ENCODE measurements at places on chromosomes 5 and 9. TPM values are rescaled to one million over a fixed set of nuclear protein-coding genes. Genes with fewer than 3 reads are reported as not detected.
A peak's percentile ranks its signal among the peaks of the same experiment; 100 is the strongest.

GRCh38 chr5:132280371-132281240, 13.6 kb upstream of the SLC22A4 start:
- DNase-seq = no peak

DNA sequence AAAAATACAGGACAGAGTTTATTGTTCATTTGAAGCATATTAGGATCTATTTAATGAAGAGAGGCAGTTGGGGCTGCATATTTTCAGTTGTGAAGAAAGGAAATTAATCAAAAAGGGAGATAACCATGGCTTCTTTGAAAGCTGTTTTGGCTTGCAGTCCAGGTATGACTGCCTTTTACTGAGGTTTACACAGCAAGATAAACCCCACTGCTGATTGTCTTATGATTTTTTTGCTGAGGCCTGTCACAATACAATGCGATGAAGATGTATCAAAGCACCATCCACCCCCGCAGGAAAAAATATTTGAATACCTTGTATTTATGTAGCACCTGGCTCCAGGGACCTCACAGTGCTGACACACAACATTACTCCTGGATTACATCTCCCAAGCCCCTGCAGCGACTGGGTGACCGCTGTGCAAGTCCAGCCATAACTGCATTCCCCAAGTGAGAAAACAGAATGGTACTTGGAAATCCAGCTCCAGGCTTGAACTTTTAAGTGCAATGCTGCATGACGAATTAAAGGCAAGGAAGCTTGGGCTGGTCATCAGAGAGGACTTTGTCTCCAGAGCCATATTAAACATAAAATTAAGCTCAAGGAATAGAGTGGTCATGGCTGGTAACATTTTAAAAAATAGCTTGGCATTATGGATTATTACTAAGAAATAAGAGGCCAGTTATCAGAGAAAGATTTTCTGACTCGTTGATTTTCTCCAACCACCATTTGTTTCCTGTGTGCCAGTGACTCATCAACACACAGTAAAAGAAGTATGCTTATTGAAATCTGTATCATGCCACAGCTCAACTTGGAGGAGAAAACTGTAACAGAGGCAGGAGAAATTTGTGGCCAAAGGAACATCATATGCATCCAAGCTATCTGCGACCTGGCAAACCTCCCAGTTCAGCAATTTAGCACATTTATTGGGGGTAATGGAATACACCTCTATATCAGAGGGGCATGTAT, 374.2 kb downstream of the MAN2A1 start:
- no peak for DNase-seq

GRCh38 chr5:34608859-34609648, 47.1 kb upstream of the RAI14 start:
- peak; percentile 67 for DNase-seq

DNA sequence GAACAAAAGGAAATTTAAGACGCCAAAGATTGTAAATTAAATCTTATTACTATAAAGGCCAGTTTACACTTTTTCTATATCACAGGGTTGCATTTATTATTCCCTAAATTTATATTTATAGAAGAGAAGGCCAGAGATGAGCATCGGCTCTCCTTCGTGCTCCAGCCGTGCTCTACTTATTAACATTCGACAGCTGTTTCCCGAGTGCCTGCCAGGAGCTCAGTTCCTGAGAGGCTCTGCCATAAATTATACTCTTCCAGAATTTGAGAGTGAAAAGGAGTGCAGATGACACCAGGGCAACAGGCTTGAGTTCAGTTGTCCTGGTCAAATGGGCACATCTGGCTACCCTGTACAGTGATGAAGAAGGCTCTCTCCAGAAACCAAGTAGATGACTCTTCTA, 70.1 kb downstream of the PCSK5 start:
- DNase-seq = no peak

DNA sequence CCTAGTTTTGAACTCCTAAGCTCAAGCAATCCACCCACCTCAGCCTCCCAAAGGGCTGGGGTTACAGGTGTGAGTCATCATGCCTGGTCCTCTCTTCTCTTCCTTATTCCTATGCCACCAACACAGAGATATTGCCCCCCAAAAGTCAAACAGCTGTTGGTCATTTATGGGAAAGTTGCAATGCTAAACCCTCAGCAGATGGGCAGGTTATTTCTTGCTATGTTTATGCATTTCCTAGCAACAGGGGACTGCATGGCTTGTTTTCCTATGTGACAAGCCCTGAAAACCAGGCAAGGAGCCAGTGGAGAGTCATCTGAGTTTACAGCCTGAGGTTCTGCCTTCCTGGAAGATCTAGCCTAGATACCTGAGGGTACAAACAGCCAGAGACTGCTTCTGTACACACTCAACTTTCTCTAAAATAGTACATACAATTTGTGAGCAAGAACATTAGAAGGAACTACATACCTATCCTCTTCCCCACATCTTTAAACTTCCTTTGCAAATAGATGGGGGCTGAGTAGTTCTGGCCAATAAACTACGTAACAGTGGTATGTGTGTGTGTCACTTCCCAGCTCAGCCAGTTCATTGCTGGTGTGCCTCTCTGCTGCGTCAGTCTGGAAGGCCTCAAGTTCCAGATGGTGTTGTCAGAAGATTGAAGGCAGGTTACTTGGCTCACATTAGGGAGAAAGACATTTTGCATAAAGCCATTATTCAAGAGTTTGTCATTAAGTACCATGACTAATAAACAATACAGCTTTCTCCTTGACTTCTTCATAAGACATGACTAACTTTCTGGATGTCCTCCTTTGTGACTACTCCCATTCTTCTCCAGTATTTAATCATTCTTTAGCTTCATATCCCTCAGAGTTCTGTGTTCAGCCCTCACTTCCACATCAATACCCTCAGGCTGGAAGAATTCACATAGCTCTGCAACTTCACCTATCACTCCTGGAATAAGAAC, 65.3 kb downstream of the CSNK1A1 start:
- peak; percentile 92 for DNase-seq

DNA sequence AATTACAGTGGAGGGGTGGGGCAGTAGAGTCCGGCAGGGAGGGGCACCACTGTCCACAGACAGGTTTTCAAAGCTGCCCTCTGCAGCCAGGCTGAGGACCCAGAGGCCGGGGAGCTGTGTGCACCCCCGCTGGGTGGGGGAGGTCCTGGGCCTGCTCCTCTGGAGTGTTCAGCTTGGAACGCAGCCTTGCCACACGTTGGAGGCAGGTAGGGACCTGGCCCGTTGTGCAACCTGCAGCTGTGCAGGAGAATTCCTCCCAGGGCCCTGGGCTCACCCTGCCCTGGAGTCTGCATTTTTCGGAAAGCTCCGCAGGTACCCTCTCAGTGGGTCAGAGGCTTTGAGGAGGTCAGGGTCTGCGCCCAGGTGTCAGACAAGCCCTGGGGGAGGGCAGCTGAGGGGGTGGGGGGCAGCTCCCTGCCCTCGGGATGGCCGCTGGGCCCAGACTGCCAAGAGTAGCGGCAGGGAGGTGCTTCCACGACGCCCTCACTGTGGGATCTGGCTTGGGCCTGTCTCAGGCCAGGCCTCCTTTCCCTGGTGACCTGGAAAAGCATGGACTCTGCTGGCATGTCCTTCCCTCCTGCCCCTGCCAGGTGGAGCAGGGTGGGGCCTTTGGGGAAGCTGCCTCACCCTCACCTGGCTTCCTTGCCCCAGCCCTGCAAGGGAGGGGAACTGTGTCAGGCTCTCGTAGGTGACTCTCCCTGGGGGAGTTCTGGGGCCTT, 29.5 kb downstream of the RXRA start:
- DNase-seq = no peak

GRCh38 chr5:152527358-152528052, 122.4 kb upstream of the NMUR2 start:
- DNase-seq = no peak

GRCh38 chr5:52896534-52897237, 92.5 kb upstream of the ITGA2 start:
- no peak for DNase-seq

- DNase-seq = peak; percentile 52
Observed at GRCh38 chr9:2621722-2622460, at the start of gene VLDLR. TSS of gene VLDLR (plus strand) at chr9:2621787. CDS start at chr9:2622190, 403 bp downstream.

The SV2C gene
- not detected for total RNA-seq

DNA sequence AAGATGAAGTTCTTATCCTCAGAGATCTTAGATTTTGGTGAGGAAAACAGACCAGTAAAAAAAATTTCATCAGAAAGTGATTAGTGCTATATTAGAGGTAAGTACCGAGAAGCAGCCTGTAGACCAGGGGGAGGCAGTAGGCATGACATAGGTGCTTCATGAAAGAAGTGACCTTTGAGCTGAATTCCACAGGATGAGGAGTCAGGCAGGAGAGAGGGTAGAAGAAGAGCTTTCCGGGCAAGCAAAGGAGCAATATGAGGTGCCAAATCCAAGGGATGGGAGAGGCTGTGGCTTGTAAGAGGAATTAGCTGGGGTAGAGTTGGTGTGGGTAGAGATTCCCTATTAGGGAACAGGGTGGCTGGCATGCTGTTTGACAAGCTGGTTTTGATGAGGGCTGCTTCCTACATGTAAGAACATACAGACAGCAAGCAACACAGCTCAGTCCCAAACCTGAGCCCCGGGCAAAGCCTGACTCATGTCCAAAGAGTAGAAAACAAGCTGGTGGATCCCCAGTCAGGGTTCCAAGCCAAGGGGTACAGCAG, 48.4 kb upstream of the PWWP2A start:
- no peak for DNase-seq

The DMXL1 gene
- 7.4 TPM for total RNA-seq

The FOXD4L4 gene
- not detected for total RNA-seq

DNA sequence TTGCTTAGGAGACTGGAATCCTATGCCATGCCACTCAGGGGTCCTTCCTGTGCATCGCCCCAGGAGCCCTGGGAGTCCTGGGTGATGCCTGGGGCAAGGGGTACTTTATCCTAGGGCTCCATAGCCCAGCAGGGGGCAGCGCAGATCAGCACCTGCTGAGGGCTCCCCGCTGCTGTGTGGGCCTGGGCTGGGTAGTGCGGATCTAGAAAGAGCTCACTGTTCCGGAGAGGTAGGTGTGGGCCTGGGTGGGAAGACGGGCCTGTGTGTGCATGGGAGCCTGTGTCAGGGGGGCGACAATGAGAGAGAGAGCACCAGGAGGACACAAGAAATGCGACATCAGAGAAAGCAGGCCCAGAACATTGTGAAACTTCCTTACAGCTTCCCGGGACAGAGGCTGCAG, 11.4 kb upstream of the DAB2IP start:
- DNase-seq = no peak

DNA sequence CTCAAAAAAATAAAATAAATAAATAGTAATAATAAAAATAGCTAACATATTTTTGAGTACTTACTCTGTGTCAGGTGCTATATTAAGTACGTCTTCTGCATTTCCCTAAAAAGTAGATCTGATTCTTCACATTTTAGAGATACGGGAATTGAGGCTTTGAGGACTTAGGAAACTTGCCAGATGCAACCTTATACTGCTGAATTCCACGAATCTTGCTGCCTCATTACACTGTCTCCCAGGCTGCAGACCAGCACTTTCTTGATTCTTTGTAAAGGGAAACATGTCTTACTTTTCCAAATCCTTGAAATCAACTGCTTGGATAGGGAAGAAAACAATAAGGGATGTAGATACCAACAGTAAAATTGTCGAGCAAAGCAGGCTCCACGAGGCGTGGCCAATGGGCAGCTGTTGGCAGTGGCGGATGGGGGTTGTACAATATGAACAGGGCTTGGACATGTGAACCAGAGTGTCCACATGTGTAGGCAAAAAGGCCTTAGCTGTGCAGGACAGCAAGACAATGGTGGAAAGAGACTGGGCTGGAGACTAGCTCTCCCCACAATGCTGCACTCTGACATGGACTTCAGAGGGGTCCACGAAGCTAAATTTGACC, 124.3 kb upstream of the RAI14 start:
- no peak for DNase-seq

GRCh38 chr5:149793256-149793550, 63.1 kb downstream of the PPARGC1B start:
- DNase-seq = no peak

DNA sequence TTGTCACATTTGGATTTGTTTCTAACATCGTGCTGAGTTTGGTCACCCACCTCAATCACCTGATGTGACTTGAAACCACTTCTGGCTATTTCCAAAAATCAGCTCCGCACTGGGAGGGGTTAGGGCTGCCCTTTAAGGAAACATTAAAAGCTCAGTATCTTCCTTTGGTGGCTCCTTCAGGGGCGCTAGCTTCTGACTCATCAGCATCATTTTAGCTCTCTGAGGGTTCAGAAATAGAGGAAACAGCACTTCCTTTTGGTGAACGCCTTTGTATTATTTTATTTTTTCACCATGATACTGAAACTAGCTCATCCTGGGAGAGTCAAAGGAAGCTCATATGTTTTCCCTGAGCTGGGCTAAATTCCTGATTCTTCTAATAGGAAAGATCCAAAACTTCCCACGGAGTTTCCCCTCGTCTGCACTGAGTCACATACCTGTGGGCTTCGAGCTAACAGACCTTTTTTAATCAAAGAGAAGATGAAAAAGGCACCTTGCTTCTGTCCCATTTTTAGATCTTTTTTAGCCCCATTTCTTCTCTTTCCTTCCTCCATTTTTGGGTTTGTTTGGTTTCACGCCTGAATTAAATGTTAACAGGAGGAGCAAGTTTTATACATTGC, 48.2 kb downstream of the ROPN1L start:
- no peak for DNase-seq

DNA sequence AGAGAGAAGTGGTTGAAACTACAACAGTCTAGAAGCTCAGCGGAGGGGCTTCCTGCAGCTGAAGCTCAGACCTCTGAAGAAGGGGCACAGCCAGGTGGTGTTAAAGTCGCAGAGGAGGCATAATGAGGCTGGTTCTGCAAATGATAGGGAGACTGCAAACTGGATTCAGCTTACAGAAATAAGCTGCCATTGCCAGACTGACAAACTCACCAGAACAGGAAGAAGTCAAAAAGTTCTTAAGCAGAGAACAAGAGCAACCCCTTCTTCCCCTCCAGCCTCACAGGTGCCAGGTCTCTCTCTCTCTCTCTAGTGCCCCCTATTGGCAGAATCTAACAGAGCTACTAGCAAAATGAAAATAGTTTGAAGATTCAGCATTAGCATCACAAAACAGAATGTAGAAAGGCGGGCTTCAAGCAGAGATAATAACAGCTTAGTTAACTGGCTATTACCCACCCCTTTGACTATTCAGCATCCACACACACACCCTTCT, 76.7 kb downstream of the GRAMD2B start:
- DNase-seq = no peak

DNA sequence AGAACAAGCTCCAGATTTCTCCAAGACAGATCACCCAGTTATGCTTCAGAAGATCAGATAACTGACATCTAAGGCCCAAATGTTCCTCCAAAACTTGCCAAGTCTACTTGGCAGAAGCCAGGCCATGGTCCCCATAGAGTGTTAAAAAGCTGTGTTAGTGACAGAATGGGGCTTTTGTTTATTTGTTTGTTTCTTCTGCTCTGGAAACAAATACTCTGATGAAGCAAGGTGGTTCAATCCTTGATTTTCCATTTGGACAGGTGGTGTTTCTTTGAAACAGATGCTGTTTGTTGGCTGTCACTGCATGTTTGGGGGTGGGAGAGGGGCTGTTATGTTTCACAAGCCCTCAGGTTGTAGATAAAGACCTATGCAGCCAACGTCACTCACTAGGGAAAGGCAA, 264.0 kb downstream of the FAM114A2 start:
- no peak for DNase-seq
